ENCODE measurements at places on chromosomes 7 and 10.

DNA sequence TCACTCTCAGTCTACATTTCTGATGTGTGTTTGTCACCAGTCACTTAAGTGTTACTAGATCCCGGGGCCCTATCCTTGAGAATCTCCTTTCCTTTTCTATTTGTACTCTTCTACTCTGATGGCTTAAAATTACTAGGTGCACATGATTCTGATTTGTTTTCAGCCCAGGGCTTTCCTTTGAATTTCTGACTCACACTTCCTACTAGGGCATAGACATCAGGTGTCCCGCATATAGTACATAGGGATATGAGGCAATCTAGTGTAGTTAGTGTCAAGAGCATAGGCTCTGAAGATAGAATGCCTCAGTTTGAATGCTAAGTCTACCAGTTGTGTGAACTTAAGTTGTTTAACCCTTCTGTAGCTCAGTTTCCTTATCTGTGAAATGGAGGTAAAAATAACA lies 49.4 kb upstream of the LRRN3 start:
- no peak for DNase-seq

- DNase-seq, result no peak
These were observed 84.7 kb downstream of the MAPK8 start for GRCh38 chr10:48390933-48391845.

GRCh38 chr10:103637927-103638557 lies 144.5 kb downstream of the NEURL1 start:
- DNase-seq, result no peak

GRCh38 chr7:113582471-113582870 lies 336.3 kb downstream of the PPP1R3A start:
- DNase-seq, result no peak

DNA sequence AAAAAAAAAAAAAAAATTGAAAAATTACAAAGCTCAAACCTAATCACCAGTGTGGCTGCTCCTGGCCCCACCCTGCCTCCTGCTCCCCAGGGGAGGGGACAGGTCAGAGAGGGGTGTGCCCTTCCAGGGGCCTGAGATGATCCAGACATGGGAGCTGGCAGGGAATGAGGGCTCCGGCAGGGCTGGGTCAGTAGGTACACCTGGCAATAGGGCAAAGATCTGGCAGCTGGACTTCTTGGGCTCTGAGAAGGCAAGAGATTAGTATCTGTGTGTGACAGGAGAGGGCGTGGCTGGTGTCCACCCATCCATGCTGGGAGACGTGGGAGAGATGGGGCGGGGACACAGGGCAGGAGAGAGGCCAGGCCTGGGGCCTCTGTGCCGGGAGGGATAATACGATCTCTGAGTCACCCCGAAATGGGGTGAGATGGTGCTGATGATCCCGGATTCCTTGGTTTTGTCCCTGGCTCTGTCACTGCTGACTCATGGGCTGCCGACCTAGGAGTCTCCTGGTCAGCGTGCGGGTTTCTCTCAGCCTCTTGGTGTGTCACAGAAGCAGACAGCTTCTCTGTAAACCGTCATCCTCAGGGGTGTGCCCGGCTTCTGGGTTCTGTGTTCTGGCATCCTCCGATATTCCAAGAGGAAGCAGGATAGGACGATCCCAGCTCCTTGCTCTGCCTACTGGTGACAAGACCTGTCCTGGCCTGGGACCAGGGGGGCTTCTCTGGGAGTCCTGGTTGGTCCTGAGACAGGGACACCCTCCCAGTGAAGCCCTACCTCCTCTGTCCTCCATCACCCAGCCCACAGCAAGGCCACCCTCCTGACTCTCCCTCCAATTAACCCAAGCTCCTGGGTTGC lies 8.2 kb upstream of the CLDN4 start:
- DNase-seq, result no peak

DNA sequence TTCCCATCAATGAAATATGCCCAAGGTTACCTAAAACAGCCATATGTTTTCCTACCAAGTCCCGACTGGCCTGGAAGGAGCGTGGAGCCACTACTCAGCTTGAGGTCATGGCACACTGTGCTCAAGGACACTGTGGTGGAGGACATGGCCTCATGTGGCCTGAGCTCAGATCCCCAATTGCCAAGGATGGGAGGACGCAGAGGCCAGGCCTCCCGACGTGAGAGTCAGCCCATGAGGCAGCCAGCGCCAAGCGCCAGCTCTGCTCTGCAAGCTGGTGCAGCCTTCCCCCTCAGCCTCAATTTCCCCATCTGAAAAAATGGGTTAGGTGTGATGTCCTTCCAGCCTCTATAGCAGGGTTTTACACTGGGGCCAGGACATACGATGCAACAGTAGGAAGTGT lies 302.6 kb downstream of the CALN1 start:
- DNase-seq, result no peak

DNA sequence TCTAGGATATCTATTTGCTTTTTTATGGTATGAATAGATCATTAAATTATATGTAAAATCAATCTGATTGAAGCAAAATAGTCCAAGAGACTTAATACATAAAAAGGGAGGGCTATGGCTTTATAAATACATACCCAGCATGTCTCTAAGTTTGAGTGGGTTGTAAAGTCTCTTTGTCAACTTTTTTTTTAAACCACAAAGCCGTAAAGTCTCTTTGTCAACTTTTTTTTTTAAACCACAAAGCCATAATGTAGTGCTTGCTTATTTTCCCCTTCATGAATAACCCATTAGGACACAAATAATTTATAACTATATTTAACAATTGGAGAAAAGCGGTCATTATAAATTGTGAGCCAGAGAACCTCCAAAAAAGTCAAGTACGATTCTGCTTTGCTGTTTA lies 5.7 kb downstream of the HECTD2 start:
- DNase-seq, result no peak

DNA sequence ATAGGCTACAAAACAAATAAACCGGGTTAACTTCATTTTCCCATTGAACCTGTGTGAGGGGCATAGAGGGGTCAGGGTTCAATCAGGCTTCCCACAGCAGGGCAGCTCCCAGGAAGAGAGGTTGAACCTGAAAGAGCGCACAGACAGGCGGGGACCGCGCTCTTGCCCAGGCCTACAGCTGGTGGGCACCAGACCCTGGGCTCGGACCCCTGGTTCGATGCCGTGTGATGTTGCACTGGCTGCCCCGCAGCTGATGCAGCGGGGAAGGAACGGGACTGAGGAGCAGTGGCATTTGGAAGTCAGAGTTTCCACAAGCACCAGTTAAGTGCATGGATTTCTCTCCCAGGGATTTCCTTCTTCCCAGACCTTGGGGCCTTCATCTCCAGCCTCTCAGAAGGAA lies 72.6 kb upstream of the INSIG1 start:
- DNase-seq, result no peak

GRCh38 chr7:80385508-80385907 lies 126.4 kb downstream of the GNAT3 start:
- no peak for DNase-seq

GRCh38 chr7:3844540-3845151 lies 543.6 kb downstream of the SDK1 start:
- DNase-seq, result no peak

- DNase-seq, result no peak
These were observed 87.4 kb downstream of the BUB3 start for GRCh38 chr10:123241391-123242141.

GRCh38 chr7:103011650-103012049 lies 62.9 kb downstream of the FBXL13 start:
- no peak for DNase-seq

DNA sequence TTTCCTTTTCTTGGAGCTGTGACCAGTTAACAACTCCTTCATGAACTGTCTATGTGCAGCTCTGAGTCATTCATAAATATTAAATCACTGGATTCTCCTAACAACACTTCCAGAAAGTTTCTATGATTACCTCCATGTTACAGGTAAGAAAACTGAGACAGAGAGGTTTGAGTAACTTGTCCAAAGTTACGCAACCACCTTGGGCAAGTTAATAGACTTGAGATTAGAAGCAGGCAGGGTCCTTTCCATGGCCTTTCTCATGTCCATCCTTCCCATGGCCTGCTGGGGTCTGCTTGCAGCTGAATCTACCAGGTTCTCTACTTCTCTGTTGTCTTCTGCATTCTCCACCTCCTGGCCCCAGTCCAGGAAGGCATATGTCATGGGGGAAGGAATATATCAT lies 648.8 kb upstream of the MKI67 start:
- no peak for DNase-seq

GRCh38 chr10:7030134-7030855 lies 380.5 kb downstream of the SFMBT2 start:
- no peak for DNase-seq

DNA sequence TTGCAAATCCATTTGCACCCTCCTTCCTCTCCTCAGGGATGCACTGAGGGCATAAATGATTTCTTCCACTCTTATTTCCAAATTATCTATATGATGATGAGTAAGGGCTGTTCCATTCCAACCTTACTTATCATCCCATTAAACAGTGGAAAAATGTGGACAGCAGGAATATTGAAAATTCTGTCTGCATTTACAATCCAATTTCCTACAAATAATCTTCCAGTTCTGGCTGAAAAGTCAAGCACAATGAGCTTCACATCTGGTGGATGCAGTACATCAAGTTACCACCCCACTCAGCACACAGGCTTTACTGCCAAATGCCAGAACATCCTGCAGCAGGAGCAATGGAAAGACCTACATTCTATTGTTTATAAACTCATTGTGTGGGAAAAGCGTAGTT lies 345.0 kb upstream of the STEAP1 start:
- no peak for DNase-seq

DNA sequence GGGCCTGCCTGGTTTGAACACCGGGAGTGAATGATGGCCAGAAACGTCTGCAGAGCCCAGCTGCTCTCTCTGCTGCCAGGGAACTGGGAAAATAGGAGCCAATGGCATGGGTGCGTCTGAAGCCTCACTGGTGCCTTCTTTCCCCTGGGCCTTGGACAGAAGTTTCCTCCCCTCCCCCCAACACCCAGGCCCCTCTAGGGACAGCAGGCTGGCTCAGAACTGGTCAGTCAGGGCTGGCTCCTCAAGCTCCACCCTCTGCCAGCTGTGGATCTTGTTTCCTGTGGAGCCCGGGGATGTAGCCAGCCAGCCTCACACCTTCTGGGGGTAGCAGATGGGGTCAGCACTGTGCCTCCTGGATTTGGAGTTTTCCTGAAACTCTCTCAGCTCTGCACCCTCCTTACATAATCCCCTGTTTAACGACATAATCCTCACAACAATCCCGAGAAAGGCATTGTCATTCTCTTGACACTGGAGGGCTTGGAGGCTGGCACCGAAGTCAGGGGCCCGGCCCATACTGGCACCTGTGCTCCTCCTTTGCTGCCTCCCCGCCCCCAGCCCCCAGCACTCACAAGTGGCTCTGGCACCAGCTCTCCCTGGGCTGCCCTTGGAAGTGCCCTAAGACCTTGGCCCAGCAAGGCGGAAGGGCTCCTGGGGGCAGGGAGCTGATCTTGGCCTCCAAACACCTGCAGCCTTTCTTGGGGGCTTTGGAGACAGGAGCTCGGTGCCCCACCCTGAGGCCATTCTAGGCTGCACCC lies 5.7 kb downstream of the LDB3 start:
- no peak for DNase-seq

DNA sequence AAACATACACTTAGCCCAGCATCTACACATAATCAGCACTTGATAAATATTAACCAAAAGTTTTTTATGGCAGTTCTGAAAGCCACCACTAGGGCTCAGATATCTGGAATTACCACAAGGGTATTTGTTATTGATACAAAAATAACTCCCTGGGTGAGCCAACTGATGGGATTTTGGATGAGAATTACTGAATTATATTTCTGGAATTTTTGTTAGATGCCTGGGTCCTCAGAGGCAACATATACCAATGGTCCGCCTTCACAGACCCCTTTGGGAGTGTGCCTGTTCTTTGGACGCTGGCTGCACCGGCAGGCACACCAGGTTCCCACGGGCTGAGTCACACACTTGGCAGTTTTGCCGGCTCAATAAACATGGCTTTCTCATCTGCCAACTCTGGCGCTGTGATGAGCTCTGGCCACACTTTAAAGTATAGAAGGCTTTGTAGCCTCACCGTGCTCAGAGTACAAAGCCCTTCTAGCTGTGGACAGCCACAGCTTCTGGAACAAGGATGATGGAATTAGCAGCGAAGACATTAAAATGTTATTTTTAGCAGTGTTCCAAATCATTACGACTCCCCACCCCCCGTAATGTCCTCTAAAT lies 24.5 kb upstream of the EEPD1 start:
- no peak for DNase-seq

GRCh38 chr10:128382225-128382624 lies 256.0 kb upstream of the MKI67 start:
- DNase-seq, result no peak

DNA sequence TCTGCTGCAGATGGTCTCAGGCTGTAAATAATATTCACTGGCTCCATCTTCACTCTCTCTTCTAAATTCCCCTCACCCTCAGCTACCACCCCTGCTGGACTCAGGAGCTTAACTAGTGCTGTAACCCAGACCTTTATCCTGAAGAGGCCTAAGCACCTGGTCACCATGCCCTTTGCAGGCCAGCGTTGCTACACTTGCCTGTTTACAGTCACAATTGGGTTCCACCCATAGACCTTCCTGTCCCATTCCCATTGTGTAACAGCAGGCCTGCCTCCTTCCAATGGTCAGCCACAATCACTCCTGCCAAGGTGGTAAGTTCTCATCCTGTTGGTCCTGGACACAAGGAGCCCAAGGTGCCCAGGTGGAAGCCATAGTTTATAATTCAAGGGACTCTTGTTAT lies 85.9 kb upstream of the IFRD1 start:
- no peak for DNase-seq

DNA sequence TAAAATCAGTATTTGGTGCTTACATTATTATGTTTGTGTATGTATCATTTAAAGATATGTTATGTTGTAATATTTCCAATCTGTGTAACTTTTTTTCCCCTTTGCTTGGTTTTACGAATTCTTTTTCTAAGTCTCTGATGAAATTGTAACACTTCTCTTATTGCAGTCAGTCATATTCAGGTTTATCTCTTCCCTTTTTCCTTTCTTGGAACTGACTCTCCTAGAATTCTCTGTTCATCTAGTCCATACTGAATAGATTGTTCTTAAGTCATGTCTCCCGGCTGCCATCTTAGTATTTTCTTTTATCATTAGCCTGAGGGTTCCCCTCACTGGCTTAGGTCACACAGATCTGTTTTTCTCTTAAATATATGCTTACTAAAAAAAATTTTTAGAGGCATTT lies 44.6 kb downstream of the PHTF2 start:
- no peak for DNase-seq

DNA sequence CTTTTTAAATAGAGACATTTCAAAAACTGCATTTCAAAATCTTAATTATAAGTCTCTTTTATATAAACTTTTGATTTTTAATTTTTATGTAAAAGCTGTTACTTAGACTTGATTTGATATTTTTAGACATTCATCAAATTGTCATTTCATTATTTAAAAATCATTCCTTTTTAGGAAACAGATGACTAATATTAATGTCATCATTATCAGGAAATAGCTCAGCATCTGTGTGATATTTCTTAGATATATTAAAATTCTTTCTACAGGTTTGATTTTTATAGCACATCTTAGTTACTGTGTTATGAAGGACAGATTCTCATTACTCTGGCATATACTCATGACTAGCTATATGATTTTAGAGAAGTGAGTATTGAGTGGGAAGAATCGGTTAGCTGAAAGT lies 17.2 kb downstream of the RUNDC3B start:
- no peak for DNase-seq

All from activated CD8-positive, alpha-beta memory T cell treated with anti-CD3 and anti-CD28 coated beads, Interleukin-2, amount 50 U/mL, for 48 hours (primary cell).